ENCODE measurements at places on chromosomes 3 and 15.

DNA sequence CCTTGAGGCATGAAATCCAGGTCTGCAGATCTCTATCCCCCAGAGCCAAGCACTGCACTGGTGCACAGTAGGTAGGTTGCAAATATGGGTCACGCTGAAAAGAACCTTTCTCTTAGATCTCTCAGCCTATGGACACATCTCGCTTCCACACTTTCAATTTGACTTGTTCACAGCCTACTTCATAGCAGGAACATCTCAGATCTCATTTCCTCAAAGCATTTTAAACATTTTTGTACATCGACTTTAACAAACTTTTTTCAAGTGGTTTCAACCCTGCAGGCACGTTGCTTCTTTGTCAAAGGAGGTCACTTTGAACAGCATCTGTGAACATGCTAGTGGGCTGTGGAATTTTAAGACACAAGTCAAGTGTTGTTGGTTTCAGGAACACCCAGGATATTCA lies 76.0 kb downstream of the SLC12A8 start:
- DNase-seq = no peak

DNA sequence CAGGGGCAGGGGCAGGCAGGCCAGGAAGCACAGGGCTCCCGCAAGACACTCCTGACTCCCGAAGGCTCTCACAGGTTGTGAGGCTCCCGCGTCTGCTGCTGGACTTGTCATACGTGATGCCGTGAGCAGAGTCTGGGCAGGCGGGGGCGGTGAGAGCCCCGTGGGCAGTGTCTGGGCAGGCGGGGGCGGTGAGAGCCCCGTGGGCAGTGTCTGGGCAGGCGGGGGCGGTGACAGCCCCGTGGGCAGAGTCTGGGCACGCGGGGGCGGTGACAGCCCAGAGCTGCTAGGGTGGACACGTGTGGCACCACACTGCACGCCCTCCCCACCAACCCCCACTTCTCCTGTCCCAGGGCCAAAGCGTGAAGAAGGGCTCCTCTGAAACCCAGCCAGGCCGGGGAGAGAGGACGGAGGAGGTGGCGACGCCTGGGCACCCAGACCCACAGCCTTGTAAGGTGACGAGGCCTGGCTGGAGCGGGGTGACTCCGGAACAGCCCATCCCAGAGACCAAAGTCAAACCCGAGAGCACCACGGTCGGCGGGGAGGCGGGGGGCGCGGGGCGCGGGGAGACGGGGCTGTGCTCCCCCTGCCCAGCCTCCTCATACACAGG lies 35.0 kb downstream of the TNK2 start:
- DNase-seq = no peak

DNA sequence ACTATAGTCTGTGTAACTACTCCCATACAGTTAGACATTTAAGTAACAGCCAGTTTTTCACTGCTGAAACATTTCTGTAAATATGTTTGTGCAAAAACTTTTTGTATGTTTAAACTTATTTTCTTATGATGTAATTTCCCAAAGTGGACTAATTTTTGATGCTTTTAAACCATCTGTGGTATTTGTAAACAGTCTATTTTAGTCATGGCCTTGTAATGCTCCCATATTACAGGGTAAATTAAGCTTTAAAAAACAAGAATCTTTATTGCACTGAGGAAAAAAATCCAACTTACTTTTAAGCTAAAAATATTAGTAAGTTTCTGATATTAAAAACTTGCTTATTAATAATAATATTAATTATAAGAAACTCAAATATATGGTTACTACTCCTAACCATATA lies 13.5 kb downstream of the CCDC14 start:
- no peak for DNase-seq

- no peak for DNase-seq
Measured at GRCh38 chr3:108035751-108036150, 55.1 kb downstream of the CD47 start.

DNA sequence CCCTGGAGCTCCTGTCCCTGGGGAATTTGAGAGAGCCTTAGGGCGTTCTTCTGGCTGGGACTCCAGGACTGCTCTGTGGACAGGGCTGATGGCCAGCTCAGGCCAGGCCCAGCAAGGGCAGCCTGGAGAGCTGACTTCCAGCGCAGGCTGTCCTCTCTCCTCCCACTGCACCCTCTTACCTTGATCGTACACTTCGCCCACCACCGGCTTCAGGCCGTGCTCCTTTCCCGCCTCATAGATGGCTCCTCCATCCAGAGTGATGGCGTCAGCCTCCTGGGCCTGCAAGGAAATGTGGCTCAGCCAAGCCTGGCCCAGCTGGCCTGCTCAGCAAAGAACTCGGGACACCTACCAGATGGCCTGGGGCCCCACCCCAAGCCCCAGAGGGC lies 3.1 kb downstream of the MELTF start:
- no peak for DNase-seq

DNA sequence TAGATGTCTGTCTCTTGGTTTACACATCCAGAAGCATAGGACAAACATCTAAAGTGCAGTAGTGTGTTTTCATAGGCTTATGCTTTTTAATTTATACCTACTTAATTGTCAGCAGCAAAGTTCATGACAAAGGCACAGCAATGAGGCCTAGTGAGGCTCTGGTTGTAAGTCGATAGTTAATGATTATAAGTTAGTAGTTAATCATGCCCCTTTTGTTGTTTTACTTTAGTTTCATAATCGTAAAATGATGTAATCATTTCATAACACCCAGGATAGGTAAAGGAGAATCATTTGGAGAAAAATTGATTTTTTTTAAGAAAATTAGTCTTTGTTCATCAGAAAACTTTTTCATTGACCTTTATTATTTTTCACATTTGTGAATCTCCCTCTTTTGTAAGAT lies 351.9 kb downstream of the LSAMP start:
- DNase-seq = no peak

GRCh38 chr15:56980473-56980872 lies 62.0 kb downstream of the TCF12 start:
- DNase-seq = no peak

GRCh38 chr3:57557085-57557537 lies 1.0 kb downstream of the PDE12 start:
- DNase-seq = no peak

DNA sequence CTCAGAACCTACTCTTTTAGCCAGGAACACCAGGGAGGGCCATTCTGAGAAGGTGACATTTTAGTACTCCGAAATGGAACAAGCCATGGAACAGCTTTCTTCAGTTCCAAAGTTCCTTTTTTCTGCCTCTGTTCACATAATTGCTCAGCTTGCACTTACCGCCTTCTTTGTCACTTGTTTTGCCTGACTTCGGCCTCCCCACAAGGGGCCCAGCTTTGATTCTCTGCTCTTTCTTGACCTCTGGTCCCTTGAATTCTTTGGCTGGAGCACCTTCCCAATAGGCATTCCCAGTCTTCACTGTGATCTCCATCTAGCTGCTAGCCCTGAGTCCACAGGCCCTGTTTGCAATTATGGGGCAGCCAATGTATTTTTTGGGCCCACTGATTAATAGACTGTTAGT lies 51.4 kb upstream of the SLC7A14 start:
- DNase-seq = no peak

GRCh38 chr15:32842081-32842480 lies 124.3 kb downstream of the GREM1 start:
- DNase-seq = no peak

GRCh38 chr15:28019594-28020309 lies 79.4 kb downstream of the OCA2 start:
- no peak for DNase-seq

DNA sequence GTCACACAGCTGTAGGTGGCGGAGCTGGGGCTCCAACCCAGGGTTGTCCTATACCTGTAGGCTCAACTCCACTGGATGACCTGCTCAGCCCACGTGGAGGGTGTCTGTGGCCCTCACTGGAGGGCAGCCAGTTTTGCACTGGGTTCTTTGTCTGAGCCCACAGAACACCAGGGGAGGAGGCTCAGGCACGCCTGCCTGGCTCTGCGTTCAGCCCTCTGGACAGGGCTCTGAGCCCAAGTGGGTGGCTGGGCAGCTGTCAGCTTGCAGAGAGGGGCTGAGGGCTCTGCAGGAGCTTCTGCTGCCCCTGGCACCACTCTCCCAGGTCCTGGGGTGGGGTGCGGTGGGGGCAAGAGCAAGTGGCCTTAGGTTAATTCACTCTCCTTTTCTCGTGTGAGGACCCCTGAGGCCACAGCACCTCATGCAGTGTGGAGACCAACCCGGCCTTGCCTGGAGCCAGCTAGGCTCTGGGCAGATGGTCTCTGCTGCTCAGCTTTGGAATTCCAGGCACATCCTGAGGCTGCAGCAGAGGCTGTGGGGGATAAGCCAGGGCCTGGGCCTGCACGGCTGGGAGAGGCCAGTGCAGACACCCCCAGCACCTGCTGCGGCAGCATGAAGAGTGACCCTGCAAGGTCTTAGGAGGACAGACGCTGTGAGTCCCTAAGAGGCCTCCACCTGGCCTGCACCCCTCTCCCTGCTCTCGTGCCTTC lies 23.5 kb downstream of the DUSP7 start:
- DNase-seq = no peak

DNA sequence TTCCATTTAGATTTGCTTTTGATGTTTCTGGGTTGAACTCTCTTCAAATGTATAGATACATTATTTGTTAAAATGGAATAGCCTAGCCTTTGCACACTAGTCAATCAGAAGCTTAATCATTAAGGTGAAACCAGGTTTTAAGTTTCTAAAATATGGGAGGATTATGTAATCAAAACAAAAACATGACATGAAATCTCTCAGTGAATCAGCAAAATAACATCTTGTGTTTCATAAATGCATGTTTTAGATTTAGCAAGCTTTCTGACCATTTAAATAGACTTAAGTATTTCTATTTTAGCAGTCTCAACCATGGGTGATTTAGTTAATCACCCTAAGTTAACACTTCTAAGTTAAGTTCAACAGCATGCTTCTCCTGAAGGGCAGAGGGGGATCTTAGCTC lies 11.3 kb downstream of the GTF2E1 start:
- DNase-seq = no peak

DNA sequence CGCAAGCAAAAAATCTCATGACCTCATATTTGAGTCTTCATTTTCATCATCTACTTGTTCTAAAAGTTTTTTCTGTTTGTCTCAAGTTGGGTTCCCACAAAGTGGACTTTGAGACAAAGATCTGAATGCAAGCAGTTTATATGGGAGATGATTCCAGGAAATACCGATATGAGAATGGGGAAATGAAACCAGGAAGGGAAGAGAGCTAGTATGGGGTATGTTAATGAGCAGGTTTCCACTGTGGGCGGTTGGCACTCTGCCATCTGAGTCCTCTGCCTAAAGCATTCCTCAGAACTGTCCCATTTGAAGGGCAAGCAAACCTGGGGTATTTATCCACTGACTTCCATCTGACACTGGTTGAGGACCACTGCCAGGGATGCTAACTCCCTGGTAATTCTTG lies 8.8 kb downstream of the ADPRH start:
- DNase-seq = no peak

- DNase-seq = no peak
Measured at GRCh38 chr3:161700998-161701397, 204.4 kb downstream of the OTOL1 start.

GRCh38 chr3:10667269-10667668 lies 148.8 kb upstream of the SLC6A11 start:
- no peak for DNase-seq

DNA sequence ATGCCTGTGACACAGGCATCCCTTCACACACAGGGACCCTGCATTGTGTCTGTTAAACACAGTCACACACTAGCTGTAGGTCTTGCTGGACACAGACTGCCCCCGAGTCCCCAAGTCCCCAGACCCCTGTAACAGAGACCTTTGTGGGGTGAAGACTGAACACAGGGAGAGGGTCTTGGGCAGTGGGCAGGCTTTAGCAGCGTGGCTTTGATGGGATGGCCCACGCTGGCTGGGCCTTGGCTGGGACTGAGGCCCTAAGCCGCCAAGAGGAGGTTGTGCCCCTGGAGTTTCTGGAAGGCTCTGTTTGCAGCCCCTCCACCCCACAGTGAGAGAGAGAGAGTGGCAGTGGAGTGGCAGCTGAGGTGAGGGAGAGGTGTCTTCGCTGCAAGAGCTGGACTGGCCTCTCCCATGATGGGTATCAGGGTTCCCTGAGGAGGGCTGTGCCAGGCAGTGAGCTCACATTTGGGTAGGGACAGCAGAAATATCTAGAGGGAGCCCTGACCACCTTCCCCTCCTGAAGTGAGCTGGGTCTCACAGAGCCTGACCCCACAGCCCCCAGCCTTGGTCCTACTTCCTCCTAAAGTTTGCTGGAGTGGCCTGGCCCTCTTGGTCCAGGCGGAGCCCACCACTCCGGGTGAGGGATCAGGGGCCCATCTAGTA lies 635 bp upstream of the VILL start:
- DNase-seq = no peak

GRCh38 chr3:33067484-33067883 lies 29.5 kb downstream of the GLB1 start:
- DNase-seq = no peak

GRCh38 chr15:90686435-90687218 lies 30.5 kb upstream of the BLM start:
- no peak for DNase-seq

DNA sequence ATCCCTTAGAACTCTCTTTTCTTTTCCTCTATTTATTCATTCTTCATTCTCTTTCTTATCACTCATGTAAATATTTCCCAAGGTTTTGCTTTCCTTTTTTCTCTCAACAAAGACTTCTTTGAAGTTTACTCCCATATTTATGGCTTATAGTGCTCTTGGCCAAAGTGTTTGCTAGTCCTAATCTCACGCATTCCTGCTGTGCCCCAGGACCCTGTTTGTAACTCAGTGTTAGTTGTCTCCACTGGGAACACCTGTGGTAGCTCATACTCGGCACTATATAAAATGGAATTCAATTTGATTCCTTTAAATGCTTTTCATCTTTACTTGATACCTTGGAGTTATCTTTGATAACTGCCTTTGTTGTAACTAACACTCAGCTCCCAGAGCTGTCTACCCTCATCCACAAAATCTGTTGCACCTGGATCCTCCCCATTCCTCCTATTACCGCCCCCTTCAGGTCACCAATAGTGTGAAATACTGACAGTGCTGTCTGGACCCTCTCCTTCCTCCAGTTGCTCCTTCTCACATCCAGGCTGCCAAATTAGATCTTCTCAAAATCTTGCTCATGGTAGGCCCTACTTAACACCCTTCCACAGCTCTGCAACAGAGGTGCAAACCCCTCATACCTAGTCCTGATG lies 76.8 kb downstream of the TIGIT start:
- no peak for DNase-seq

DNA sequence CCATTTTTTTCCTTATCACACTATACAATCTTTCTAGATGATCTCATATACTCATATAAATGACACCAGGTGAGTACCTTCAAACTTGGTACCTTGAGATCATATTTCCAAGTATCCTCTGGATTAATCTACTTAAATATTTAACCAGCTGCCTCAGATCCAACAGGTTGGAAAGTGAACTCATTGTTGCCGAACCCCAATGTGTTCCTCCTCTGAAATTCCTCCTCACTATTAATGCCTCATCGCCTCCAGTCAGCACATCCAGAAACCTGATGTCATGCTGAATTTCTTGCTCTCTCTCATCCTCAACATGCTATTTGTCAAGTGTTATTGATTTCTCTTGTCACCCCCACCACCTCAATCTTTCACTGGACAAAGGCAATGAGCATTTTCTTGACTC lies 221.8 kb downstream of the FMN1 start:
- no peak for DNase-seq

DNA sequence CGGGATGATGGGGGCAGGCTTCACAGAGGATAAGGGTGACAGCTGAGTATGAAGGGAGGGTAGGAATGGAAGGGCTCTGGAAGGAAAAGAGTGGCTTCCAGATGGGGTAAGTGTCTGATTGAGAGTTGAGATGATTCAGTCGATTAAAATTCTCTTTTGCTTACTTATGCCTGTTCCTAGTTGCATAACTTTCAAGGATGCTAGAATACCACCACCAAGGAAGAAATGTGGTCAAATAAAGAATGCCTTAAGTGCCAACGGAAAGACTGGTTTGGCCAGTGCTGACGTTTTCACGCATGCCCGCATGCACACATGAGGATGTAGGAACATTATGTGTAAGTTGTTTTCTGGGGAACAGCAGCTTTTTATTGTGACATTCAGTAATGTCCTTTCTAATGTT lies 263.4 kb upstream of the WNT5A start:
- no peak for DNase-seq
